ENCODE measurements at places on chromosomes 12 and 14.
A peak's percentile ranks its signal among the peaks of the same experiment; 100 is the strongest.

DNA sequence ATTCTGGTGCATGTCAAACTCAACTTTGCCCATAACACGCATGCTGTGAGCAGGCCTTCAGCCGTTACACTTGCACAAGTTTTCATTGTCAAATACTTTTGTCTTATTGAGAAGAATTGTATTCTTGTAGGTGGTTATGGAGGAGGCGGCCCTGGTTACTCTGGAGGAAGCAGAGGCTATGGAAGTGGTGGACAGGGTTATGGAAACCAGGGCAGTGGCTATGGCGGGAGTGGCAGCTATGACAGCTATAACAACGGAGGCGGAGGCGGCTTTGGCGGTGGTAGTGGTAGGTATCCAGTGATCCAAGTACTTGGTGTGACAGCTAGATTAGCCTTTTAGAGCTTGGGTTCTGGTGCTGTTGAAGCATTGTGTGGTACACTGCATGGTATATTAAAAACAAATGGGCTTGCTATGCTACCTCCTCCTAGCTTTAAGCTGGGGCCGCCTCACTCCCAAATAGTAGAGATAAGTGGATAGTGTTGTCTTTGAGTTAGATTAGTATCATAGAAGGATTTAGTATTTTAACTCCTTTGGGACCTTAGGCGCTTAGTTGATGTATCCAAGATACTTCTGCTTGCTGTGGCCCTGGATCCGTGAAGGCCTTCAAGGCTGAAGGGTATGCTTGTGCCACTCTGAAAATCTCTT lies 2.5 kb downstream of the HNRNPA1 start:
- DNase-seq, result no peak

GRCh38 chr14:23751616-23752015 lies 115.5 kb downstream of the DHRS2 start:
- no peak for DNase-seq

- DNase-seq, result peak; percentile 28
Measured at GRCh38 chr14:93619176-93619793, 169.0 kb downstream of the PRIMA1 start.

DNA sequence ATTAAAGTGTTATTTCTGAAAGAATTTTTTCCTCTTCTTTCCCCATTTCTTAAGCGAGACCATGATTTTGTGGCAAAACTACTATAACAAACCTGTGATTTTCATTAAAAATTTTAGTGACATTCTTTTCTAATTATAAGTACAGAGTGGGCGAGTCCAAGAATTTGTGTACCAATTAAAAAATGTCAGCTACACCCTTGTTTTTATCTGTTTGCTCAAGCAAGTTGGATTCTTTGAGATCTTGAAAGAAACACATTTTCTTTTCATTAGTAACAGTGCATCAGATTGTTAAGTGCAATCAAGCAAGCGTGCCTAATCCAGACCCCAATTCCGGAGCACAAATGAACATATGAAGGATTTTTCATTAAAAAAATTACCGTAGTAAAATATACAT lies 338.8 kb upstream of the DDHD1 start:
- no peak for DNase-seq

- DNase-seq, result peak; percentile 72
Measured at GRCh38 chr12:88237954-88238353, 95.8 kb downstream of the TMTC3 start.

DNA sequence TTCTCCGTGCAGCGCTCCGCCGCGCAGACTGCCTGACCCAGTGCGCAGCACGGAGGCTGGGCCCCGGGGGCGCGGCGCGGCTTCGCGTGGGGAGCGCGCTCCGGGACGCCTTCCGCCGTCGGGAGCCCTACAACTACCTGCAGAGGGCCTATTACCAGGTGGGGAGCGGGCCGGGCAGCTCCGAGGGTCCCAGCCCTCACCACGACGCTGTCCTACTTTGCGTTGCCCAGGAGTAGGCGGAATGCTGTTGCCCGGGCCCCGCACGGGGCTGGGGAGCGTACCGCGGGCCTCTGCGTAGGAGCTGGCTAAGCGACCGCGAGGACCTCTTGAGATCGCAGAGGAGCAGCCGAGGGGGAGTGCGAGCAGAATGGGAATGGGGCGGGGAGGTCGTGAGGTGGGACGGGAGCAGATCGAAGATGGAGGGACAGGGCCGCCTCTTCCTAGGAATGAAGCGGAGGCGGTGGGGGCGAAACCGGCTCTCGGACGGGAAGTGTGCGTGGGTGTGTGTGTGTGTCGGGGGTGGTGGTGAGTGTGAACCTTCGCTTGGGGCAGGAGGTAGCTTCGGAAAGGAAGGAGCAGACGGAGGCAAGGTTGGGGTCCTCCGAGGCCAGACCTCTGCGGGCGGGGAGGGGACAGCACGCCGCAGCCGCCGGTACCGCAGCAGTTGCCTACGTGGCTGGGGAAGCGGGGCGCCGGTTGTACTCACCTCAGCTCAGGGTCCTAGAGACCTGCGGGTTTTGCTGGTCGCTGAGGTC lies 751 bp downstream of the P3H3 start:
- no peak for DNase-seq

GRCh38 chr12:6772331-6772695 lies at the start of gene LAG3:
Gene LAG3, plus strand, starts transcription at chr12:6772520. Its CDS starts 333 bp downstream, at chr12:6772853.
- DNase-seq, result no peak

Data from activated CD4-positive, alpha-beta T cell treated with anti-CD3 and anti-CD28 coated beads, Interleukin-2, Interleukin-4, amounts not matched to agents 100 ng/mL and 50 ng/mL, durations not matched to agents 16 hours and 8 hours (primary cell).